IMR-90 (cell line): ENCODE measurements at places on chromosomes 1 and 21. TPM values are rescaled to one million over a fixed set of nuclear protein-coding genes. Genes with fewer than 3 reads are reported as not detected.

TSEN15 gene
- total RNA-seq = 45.0 and 80.3 TPM in 2 replicates

TSPAN1 gene
- 0.18 TPM in 1 of 2 replicates, not detected in the other for total RNA-seq

- no peak for DNase-seq
Observed at GRCh38 chr1:107934578-107934977, 30.4 kb downstream of the VAV3 start.

GRCh38 chr1:80367058-80367457 lies 1360.5 kb upstream of the ADGRL4 start:
- DNase-seq = no peak

DNA sequence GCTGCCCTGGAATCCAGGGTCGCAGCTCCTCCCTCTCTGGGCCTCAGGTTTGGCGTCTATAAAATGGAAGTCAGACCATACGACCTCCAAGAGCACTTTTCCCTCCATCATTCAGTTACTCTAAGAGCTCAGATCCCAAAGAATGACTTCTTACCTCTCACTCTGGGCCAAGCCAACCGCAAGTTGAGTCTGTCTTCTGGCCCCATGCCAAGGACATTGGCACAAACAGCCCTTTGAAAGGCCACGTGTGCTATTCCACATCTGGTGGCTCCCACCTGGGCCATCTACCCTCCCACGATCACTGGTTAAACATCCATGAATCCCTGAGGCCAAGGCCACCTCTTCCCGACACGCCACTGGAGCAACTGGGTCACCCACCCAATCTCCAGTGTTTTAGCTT lies 12.4 kb downstream of the SLC2A7 start:
- no peak for DNase-seq

DNA sequence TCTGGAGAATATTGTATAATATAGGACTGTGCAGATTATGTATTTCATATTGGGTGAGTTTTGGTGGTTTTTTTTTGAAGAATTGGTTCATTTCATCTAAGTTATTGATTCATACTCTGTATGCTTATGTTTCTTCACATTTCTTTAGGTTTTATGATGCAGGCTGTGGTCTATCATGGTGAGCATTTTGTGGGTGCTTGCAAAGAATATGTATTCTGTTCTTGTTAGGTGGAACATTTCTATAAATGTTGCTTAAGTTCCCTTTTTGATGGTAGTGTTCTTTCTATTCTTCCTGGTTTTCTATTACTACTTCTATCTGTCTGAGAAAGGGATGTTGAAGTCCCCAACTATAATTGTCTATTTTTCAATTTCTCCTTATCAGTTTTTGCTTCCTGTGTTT lies 42.6 kb downstream of the PKN2 start:
- DNase-seq = no peak

PRR9 gene
- not detected in 2 replicates for total RNA-seq
